ENCODE measurements at places on chromosomes 6 and 20.

DNA sequence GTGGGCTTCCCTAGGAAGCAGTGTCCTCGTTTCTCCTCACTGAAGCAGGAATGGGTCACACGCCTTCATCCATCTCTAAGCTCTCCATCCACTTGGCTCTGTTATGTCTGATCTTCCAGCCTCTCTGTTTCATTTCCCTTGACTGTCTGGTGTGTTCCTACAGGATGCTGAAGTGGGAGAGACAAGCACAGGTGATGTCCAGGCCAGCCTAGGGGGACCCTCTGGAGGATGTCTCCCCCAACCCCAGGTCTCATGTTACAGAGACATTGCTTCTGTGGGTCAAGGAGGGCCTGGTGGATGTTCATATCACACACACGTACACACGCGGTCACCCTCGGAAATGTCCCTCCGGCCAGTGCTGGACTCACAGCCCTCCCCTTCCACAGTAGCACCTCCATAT is 229.9 kb downstream of the CDC5L start:
- DNase-seq = no peak

DNA sequence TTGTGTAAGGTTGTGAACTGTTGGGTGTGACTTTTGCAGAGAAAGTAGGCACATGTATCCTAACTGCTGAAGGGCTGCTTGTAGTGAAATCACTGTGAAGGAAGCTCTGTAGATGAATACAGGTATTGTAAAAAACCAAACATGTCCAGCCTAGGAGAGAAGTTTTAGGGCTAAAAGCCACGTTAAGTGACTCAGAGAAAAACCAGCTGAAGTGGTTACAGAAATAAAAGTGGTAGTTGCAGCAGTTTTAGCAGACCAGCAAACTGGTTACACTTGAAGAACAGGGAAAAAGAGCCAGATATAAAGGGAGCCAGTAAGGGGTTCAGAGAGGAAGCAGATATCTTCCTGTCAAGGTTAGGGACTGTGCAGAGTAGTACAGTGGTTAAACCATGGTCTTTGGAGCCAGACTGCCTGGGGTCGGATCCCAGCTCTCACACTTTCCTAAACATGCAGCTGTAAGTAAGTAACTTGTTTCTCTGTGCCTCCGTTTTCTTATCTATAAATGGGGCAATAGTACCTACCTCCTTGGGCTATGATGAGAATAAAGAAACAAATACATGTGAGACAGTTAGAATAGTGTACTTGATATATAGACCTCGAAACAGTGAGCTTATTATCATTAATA is 33.8 kb upstream of the RNF8 start:
- DNase-seq = no peak

DNA sequence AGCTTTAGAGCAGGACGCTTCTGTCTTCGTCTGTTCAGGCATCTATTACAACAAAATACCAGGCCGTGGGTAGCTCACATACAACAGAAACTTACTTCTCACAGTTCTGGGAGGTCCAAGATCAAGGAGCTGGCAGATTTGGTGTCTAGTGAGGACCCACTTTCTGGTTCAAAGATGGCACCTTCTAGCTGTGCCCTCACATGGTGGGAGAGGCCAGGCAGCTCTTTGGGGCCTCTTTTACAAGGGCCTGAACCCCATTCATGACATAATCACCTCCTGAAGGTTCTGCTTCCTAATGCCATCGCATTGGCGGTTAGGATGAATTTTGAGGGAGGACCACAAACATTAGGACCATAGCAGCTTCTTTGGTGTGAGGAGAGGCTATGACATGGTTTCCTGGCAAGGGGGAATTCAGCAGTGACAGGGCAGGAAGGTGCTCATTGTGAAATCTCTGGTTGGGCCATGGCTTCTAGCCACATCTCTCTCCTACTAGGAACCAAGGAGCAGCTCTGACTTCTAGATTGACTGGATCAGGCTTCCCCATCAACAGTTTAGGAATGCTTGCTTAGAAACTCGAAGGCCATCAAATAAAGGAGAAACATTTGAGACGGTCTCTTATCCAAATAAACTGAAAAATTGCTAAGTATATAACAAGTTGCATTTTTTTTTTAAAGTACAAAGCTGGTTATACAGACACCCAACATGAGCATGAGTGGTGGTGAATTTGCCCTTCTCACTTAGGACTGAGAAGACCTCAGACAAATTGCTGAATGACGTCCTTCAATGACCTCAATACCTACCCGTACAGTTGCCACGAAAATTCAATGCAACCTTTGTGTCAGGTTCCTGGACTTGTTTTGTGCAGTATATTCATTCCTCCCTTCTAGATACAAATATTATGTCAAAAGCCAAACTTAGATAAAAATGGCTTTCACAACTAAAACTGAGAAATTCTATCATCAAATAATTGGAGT is 140.7 kb downstream of the ZDHHC14 start:
- no peak for DNase-seq

GRCh38 chr6:29532320-29532951 is 27.1 kb downstream of the UBD start:
- DNase-seq = no peak

GRCh38 chr6:157751547-157752200 is 71.4 kb upstream of the SNX9 start:
- DNase-seq = no peak

GRCh38 chr6:36904114-36904513 is 18.4 kb downstream of the C6orf89 start:
- no peak for DNase-seq

GRCh38 chr6:150196942-150197745 is 54.3 kb downstream of the PPP1R14C start:
- peak; percentile 54 for DNase-seq

DNA sequence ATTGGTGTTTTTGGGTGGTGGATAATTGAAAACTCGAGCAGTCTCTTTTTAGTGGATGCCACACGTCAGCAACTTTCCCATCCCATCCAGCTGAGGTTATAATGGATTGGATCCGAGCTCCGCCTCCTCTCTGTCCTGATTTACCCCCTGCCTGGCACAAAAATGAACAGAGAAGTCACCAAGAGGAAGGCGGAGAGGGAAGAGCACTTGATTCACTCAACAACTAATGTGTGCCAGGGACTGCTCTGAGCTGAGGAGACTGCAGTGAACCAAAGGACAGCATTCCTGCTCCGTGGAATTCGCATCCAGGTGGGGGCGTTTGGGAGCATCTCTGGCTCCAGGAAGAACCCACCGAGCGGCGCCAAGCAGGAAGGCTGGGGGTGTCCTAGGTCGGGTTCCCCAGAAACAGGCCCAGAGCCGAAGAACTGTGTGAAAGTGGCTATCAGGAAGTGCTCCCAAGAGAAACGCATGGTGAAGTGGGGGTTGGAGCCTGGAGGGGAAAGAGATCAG is 95.8 kb upstream of the NAA20 start:
- no peak for DNase-seq

DNA sequence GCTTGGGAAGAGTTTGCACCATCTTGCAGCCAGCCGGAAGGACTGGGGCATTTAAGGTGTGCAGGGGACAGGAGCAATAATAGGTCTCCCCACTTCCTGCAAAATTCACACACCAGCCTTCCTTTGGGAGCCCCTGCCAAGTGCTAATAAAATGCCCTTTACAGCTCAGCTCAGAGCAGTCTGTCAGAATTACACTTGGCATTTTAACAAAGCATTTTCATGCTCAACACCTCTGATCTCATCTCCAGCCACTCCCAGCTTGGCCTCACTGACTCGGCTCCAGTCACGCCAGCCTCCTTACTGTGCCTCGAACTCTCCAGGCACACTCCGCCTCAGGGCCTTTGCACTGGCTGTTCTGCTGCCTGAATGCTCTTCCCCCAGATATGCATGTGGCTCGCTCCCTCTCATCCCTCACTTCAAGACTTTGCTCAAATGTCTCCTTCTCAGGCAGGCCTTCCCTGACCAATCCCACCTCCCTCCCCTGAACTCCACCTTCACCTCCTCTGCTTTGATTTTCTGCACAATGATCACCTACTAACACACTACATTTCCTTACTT is 43.7 kb downstream of the GRM4 start:
- peak; percentile 88 for DNase-seq

- no peak for DNase-seq
Observed at GRCh38 chr20:4775322-4776078, 53.8 kb downstream of the PRND start.

GRCh38 chr6:17714177-17714576 is 7.5 kb upstream of the NUP153 start:
- DNase-seq = no peak

DNA sequence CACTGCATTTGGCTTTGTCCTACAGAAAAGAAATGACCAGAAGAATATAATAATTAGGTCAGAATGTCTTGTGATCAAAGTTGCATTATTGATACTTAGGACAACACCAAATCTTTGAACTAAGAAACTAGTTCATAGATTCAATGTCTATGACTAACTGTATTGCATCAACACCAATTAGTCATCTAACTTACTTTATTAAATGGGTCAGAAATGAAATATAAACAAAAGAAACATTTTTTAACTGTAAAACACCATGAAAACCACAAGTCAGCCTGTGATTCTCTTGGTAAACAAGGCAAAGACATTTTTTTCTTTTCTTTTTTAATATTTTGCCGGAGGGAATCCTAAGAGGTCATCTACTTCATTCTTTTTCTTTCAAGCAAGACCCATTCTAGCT is 114.1 kb upstream of the HDDC2 start:
- DNase-seq = no peak

- DNase-seq = no peak
Observed at GRCh38 chr6:162463576-162463975, 264.0 kb downstream of the PRKN start.

- DNase-seq = peak; percentile 51
Observed at GRCh38 chr6:90469906-90470305, 117.0 kb downstream of the MAP3K7 start.

DNA sequence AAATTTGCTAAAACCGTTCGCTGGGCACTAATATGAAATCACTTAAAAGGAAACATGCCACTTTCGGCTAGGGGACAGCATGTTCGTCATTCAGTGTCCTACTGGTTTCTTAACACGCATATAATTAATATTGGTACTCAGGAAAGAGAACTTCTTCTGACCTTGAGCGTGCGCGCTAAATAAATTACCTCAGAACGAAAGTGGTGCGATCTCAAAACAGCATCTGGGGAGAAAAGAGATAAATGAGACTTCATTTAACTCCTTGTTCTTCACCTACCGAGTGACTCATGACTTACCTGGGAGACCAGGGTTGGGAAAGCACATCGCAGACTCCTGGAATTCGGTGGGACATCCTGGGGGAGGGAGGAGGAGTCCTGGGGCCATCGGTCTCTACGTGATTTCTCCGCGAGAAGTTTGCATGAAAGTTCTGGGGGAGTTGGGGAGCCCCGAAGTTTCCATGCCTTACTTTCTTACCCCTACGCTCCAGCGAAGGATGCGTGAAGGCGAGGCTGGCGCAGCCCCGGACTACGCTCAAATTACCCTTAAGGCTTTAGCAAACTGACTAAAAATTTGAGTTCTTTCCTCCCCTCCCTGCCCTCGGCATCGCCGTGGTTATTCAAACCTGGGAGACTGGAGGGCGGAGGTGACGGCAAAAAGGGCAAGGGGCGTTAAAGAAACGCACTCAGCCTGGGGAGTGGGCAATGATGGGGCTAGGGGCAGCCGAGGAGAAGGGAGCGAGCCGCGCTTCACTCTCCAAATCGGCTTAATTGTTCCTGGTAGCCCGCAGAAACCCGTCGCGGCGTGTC is 1.1 kb upstream of the BEND6 start:
- DNase-seq = peak; percentile 42

DNA sequence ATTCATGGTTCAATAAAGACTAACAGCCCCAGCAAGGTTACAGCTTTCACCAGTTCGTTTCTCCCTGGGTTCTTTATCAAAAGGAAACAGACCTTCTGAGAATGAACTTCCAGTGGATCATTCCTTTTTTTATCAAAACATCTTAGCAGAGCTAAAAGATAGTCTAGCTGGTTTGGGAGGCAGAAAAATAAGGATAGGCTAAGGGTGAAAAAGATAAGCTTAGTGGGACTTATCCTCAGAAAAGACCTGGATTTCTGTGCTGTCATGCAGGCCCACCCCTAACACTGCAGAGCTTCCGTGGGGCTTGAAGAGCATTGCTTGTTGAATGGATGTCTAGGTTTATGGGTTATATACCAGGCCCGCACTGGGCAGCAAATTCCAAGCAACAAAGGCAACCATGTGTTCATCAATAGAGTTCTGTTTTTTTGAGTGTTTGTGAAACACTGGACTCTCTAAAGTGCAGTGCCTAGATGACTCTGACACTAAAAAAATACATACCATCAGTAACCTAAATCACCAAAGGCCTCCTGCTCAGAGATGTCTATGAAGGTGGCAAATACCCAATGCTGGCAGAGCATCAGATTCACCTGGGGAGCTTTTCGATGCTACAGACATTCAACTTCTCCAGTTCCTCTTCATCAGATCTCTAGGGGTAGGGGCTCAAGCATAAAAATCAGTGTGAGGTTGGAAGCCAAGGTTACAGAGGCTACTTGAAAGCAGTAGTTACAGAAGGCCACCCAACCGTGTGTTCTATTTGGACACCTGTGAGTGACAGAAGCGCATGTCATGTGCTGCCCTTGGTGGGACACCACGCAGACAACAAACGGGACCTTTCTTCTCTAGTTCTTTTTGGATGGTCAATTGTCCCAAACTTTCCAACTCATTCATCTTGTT is 53.0 kb downstream of the TNFAIP3 start:
- no peak for DNase-seq

GRCh38 chr20:32971703-32972161 is 32.5 kb downstream of the SUN5 start:
- DNase-seq = no peak

- peak; percentile 62 for DNase-seq
Observed at GRCh38 chr20:37522260-37523011, 1.4 kb downstream of the NNAT start.

DNA sequence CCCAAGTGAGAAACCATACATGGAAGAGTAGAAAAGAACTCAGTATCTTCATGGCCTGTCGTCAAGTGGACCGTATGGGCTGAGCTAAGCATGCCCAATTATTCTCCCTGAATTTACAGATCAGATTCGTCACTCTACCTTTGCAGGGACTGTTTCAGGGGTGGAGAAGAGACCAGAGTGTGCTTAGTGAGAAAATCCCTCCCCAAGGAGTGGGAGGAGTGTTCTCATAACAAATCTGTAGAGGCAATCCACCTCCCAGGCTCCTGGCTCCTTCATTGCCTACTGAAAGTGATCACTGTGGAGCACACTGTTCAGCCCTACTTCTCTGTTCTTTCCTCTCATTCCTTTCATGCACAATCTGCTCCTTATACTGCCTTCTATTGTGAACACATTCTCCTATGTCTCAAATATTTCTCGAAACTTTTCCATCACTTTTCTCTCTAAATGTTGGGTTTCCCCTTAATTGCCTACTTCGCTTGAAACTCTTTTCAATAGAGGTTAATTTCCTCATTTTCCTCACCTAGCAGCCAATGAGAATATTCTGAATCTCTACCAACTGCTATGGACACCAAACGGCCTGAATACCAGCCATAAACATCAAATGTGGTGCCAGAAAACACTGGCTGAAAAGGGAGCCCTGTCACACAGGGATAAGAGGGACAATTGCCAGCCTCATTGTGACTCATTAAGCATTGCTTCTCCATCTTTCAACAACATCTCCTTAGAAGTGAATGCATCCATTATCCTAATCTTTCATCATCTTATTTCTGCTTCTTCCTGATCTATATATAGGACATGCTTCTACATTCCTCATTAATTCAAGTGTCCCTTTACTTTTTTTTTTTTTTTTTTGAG is 398.3 kb downstream of the UTRN start:
- no peak for DNase-seq
